AG09319 (cell line): ENCODE measurements at places on chromosomes 5 and 9.
A peak's percentile ranks its signal among the peaks of the same experiment; 100 is the strongest.

DNA sequence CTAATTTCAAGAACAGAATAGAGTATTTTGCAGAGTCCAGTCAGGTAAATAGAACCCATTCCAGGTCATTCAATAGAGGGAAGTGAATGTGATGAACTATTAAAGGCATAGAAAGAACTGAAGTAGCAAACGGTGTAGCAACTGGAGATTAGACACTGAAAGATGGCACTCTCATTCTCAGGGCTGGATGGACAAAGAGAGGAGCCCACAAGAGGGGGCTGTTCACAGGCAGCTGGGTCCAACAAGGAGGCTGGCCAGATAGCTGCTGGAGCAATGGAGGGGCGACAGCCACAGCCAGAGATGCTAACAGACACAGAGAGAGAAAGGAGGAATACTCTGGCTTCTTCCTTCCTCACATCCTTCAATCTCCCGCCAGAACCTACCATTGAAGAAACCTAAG, 93.1 kb upstream of the SMARCA2 start:
- no peak for DNase-seq

DNA sequence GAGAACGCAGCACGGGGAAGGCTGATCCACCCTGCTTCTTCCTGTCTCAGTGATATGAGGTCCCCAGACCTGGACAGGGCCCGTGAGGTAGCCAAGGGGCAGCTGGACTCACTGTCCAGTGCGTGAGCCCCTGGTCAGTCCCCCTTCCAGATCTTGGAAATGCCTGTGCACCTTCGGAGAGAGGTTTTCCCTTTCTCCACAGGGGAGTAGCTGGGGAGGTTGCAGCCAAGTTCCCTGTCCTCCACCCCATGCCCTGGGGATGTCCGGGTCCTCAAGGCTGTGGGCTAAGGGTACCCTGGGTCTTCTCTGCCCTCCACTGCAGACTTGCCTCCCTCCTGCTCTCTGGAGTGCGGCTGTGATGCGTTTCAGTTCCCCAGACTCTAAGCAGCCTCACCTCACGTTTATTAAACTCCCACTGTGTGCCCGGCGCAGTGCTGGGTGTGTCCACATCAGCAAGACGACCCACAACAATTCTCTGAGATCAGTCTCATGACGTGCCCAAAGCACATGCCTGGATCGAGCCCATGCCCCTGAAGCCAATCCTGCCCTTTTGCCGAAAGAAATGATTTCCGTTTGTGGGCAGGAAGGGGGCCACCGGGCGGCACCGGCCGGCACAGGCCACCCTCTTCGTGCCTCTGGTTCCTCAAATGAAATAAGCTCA, 101.3 kb upstream of the PHYKPL start:
- DNase-seq, result no peak

GRCh38 chr5:178992291-178992895, 2.7 kb downstream of the GRM6 start:
- DNase-seq, result no peak

DNA sequence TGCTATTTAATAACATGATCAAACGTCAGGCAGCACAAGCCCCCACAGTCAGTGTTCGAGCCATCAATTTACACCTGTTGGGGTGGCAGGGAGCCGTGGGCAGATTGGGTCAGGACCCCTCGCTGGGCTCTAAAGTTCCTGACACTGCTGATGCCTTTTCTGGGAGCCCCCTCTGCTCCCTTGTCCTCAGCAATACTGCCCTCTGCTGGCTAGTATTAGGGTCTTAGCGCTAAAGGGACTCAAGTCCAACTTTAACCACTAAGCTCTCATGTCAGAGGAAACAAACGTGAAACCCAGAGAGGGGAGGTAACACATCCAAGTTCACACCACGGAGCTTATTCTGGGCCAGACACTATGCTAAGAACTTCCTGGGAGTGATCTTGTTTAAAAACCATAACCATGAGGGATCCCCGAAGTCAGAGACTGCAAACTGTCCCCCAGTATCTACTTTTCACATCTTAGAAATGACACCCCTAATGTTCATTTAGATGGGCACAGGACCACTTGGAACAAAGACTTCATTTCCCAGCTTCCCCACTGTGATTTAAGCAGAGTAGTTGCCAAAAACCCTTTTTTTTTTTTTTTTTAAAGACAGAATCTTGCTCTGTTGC, 20.4 kb downstream of the ANKS6 start:
- peak; percentile 32 for DNase-seq

- DNase-seq, result no peak
These were observed 357.7 kb downstream of the NPR3 start for GRCh38 chr5:33068786-33069185.

- DNase-seq, result no peak
These were observed 37.6 kb downstream of the STC2 start for GRCh38 chr5:173290477-173291131.

GRCh38 chr9:37747271-37747753, 6.3 kb upstream of the TRMT10B start:
- DNase-seq, result peak; percentile 35

GRCh38 chr5:178739452-178740180, 9.2 kb upstream of the ZNF354A start:
- no peak for DNase-seq

GRCh38 chr5:164470312-164470711, 964.9 kb downstream of the MAT2B start:
- no peak for DNase-seq

DNA sequence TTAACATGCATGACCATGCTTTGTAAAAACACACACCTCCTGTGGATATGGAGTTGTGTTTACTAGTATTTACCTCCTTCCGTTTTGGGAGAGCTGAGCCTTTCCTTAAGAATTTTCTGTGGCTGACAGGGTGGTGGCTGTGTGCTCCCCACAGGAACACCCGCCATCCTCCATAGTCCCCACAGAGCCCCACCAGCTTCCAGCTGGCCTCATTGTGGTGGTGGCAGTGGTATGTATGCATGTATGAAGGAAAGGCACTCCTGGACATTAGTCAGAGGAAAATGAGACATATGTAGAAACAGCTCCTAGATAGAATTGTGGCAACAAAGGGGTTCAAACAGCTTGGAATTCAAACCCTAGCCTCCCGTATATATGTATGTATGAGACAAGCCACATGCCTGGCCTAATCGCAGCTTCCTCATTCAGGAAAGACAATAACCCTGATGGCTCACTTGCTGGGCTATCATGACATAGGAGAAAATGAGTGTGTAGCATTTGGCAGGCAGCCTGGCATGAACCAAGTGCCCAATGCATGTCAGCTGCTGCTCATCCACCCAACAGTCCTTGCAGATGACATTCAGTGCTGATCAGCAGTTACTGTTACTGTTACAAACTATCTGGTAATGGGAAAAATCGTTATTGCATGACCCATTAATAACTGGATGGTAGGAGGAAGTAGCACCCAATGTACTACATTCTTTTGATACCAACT, 459.7 kb downstream of the EBF1 start:
- DNase-seq, result no peak

DNA sequence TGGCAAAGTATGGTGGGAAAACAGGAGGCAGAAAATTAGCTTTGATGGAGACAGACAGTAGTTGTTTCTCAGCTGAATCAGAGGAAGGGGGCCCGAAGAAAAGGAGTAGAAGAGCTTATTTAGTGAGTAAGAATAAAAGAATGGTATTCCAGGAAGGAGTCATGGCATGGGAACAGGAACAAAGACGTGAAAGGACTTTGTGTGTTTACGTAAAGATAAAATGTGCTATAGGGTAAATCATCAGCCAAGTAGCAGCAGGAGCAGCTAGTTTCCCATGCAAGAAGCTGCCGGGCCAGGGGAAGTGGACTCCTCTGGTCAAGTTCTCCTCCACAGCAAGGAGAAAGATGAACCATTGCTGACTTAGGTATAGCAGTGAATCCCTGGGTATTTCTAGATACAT, 454.5 kb downstream of the HINT1 start:
- no peak for DNase-seq

DNA sequence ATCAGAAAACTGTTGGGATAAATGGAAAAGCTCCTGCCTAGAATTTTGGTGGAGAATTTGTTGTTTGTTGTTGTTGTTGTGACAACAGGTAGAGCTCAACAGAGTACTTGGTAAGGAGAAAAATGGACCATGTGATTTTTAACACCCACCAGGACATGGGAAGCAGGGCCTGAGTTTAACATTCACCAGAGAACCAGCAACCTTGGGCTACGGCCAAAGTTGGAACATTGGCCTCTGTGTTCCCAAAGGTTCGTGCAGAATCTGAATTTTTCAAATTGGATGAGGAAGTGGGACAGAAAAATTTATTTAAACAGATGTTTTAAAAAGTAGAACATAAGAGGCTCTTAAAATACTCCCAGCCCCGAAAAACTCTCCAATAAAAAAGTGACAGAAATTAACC, 127.0 kb downstream of the GNA14 start:
- DNase-seq, result no peak

- DNase-seq, result no peak
These were observed 289.1 kb downstream of the AOPEP start for GRCh38 chr9:95015569-95015968.

- no peak for DNase-seq
These were observed 58.4 kb downstream of the PCSK1 start for GRCh38 chr5:96374653-96375052.

GRCh38 chr5:33310451-33310850, 130.3 kb upstream of the TARS1 start:
- no peak for DNase-seq

DNA sequence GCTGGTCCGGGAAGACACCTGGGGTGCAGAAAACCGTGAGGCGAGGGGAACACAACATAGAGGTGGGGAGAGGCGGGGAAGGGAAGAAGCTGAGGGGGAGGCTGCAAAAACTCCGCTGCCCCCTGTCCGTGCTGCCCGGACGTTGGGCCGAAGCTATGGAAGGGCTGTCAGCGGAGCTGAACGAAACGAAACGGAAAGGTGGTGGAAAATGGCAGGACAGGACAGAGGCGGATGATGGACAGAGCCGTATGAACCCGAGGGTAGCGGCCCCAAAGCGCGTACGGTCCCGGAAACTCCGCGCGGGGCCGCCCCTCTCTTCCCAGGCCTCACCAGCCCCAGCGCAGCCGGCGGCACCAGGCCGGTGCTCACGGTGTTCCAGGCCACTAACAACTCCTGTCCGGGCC, 272 bp downstream of the ANAPC2 start:
- DNase-seq, result no peak

DNA sequence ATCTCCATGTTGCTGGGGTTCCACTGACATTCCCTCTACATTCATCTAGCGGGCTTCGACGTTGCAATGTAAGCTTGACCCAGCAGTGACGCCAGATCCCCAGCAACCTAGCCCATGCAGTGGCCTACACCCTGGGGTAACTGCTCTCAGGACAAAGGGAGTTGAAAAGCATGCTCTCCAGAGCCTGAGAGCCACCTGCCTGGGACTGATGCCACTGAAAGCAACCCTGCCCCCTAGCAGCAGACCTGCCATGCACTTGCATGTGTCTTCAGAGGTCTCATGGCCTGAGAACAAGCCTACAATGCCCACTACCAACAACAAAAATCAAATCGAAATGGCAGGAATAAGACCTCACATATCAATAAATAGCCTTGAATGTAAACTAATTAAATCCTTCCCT, 330.3 kb downstream of the TRIM36 start:
- no peak for DNase-seq

DNA sequence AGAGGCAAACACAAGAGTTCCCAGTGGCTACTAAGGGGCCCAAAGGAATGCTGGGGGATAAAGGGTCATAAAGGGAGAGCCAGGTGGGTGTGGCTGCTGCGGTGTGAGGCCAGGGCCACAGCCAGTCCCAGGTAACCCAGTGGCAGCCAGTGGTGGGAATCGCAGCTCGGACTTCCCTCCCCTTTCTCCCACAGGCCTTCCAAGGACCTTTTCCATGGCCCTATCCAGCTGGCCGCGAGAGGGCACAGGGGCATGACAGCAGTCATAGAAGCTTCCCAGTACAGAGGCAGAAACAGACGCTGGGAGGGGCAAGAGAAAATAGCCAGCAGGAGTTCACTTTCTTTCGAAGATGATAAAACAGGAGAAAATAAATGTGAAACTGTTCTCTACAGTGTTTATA, 257.6 kb downstream of the SEMA5A start:
- DNase-seq, result no peak
